ENCODE measurements at places on chromosomes 5 and 9.
A peak's percentile ranks its signal among the peaks of the same experiment; 100 is the strongest.

DNA sequence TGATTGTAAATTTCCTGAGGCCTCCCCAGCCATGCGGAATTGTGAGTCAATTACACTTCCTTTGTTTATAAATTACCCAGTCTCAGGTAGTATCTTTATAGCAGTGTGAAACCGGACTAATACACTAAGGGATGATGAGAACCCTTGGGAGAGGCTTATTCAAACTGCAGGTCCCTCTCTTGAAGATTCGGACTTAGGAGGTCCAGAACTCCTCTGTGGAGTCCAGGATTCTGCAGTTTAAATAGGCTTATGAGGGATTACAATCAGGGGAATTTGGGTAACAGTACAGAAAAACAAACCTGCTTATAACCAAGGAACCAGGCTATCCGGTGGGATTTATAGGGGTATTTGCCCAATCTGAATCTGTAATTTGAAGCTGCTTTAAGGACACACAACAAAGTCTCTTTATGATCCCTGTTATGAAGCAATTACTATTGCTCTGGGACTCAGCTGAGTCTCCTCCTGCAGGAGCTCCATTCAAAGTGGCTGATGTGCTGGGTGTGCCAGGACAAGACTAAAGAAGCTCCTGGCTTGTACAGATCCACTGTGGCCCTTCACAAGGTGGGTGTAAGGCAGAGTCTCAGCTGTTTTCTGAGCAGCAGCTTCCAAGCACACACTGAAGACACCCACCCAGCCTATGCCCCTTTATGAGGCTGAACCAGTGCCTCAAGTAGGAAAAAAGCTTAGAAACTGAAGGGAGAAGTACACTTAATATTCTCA, 41.8 kb upstream of the LHFPL2 start:
- no peak for DNase-seq

DNA sequence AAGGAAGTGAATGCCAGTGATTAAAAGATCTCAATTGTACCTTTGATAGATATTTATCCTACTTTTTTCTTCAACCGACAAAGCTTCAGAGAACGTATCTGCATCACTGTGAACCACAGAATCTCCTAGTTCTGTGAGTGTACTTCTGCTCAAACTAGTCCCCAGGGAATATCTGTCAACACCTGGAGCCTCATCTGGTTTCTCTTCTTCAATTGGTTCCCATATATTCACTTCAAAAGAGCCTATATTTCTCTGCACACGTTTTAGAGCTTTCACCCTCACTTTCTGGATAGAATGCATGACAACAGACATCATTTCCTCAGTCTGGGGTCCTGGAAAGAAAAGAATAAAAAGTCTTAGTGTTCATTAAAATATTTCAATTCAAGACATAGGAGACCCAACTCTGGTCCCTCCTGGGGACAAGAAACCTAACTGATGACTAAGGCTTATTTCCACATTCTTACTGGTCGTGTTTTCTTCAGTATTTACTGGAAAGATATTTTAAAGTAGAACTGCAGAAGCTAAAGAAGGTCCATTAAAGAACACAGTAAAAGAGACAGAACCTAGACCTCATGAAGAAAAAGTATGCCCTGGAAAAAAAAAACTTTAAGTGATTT, 64.3 kb downstream of the CPLANE1 start:
- no peak for DNase-seq

DNA sequence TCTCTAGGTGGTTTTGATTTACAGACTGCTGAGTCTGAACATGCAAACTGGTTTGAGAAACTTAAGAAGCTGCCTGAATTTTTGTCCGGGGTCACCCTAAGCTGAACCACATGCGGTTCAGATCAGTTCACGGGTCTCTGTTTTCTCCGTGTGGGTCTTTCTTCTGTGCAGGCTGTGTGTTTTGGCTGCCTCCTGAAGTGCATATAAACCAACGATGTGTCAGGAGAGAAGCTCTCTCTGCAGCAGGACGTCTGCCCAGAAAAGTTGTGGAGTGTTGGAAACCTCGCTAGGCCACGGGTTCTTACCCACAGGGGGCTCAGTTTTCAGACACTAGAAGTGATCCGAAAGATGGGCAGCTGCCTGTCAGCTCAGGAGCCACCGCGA, 364.2 kb downstream of the IRX2 start:
- no peak for DNase-seq

- DNase-seq = peak; percentile 39
These were observed 448 bp downstream of the RELL2 start for GRCh38 chr5:141637123-141637766.

DNA sequence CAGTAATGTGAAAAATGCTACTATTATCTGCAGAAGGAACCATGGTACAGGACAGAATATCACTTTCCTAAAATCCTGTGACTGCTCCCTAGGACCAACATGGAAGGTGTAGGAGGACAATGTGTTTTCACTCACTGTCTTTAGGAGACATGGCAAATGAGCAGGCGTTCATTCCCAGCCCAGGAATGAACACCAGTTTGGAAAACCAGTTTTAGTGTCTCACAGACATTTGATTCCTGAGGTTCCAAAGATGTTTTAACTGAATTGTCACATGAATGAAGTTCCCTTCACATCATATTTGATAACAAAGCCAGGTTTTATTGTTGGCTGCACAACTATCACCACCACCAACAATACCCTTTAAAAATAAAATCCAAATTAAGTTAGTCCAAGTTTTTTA, 178.2 kb downstream of the ENC1 start:
- no peak for DNase-seq

- no peak for DNase-seq
These were observed 16.6 kb downstream of the ZFP62 start for GRCh38 chr5:180844432-180844831.

DNA sequence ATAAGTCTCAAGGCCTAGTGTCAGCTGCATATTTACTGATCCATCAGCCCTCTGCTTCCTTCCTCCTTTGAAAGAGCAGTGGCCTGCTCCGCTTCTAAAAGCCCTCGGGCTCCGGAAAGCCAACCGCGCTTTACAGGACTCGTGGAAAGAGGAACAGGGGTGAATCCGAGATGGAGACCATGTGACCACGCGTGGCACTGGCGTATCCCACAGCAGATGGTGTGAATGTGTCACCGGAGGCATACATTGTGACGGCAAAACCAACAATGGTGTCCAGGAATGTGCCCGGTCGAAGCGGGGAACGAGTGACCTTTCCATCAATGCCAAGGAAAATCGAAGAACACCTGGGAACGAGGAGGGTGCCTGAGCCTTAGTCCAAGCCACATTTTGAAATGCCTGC, 484.6 kb downstream of the SPATA31A7 start:
- no peak for DNase-seq

DNA sequence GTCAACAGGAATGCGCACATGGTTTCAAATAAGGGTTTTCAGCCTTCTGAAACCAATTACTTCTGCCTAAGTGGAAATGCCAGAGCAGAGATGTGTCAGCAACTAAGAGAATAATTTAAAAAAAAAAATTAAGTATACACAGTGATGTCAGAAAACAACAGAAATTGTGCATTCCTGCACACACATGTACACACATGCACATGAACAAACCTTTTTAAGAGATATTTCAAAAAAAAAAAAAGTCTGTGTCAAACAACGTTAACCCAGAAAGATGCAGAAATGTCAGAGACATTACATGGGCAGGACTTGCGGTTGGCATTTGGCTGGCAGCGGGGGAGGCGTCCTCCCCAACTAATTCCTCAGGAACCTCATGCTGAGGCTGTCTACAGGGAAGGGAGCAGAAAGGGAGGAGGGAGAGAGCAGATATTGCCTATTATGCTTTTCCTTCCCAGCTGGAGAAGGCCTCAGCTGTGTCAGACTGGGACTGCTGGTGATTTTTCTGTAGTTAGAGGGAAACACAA, 536.9 kb upstream of the WWC1 start:
- DNase-seq = no peak

DNA sequence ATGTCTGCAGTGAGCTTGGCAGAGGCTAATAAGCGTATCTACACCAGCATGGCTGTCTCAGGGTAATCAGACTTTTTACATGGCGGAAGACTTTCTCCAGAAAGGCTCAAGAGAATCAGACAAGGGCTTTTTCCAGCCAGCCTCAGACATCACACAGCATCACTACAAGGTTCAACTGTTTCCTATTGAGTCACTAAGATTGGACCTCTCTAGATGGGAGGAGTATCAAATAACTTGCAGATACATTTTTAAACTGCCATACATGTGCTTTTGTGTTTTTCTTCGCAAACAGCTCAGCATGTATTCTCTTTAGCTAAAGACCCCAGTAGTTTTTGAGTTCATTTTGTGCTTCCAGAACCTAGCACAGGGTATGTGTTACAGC, 22.9 kb upstream of the PIK3R1 start:
- DNase-seq = no peak

GRCh38 chr9:109556061-109556460, 58.0 kb upstream of the PTPN3 start:
- no peak for DNase-seq

DNA sequence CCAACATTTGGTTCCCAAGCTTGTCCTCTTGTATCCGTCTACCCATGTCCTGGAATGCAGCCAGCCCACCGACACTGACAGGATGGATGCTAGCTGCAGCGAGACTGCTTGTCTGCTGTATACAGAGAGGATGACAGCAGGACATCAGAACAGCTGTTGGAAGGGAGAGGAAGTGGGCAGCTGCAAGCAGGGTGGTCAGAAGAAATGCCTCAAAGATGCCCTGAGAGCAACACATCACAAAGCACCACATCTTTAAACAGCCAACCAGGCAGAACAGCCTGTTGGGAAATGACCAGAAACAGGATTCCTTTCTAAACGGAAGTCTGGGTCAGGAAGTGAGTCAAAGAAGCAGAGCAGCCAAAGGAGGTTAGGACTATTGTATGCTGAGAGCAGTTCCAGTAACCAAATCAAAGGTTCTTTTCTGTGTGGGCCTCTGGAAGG, 219.1 kb downstream of the NDUFS4 start:
- no peak for DNase-seq

DNA sequence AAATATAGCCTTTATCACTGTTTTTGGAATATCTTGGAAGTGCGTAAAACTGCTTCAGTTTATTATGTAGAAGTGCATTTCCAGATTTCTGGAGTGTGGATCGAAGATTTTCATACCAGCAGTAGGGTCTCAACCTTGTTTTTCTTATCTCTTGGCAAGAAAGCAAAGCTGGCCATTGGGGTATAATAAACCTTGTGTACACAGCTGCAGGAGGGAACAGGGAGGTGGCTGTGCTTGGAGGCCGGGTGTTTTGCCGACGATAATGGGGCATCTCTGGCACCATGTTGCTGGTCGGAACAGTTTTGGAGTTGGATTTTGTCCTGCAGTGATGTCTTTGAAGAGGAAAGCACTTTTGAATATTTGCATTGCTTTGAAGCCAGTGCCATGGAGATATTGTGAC, 308.8 kb upstream of the DMRT1 start:
- peak; percentile 36 for DNase-seq

GRCh38 chr5:1294206-1294834, 548 bp downstream of the TERT start:
- no peak for DNase-seq

DNA sequence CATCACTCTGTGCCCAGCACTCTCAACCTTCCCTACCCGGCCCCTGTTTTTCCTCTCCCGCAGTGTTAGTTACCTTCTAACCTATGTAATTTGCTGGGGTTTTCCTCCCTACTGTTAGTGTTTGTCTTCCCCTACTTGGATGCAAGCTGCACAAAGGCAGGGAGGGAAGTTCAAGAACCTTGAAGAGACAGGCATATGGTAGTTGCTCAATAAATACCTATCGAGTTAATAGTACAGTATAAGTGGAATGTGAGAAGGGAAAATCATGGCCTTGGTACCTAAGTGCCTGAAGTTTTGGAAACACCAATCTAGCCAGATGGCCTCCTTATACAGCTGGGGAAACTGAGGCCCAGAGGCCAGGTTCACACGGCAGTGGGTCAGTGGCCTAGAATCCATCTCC, 24.2 kb downstream of the PDGFRB start:
- DNase-seq = no peak

GRCh38 chr9:77933019-77933418, 98.6 kb downstream of the GNAQ start:
- no peak for DNase-seq

DNA sequence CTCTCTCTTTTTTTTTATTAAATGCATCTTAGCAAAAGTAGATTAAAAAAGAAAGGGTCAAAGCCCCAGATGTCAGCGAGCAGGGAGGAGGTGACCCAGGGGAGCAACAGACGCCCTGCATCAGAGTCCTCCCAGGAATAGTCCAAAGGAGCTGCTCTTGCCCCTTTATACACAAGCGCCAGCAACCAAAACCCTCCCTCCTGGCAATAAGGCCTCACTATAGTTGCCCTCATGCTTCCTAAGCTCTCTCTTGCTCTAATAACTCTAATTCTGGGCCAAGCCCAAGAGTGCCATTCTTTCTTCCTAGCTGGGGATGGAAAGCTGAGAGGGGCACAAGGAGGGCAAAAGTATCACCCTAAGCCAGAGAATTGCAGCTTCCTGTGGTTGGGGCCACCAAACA, 26.3 kb downstream of the PCDHGC5 start:
- no peak for DNase-seq

DNA sequence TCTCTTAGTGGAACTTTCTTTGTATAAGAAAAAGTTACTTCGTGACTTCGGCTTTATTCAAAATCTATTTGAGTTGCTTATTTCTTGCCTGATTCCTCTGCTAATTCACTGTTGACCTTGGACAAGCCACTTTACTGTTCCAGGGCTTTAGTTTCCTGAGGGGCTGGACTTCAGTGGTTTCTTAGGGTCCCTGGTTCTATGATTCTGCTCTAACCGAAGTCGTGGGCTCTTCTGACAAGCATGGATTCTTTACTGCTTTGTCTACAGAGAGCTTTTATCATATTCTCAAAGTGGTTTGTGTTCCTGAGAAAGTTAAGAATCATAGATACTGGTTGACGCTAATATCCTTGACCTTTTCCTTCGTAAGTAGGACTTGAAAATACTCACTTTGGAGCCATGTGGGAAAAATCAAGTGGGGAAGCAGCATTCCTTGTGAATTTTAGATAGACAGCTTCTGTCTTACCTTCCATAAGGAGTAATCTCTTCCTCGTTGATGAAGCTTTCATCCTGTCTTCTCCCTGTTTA, 21.1 kb downstream of the EXOSC2 start:
- no peak for DNase-seq

- no peak for DNase-seq
These were observed 269.6 kb downstream of the ARL15 start for GRCh38 chr5:54040804-54041203.

GRCh38 chr5:139855946-139856540, 60.4 kb downstream of the PSD2 start:
- DNase-seq = no peak

GRCh38 chr5:55993013-55993412, 1.8 kb downstream of the IL6ST start:
- DNase-seq = no peak

GRCh38 chr5:78095125-78095524, 199.4 kb downstream of the AP3B1 start:
- no peak for DNase-seq

- no peak for DNase-seq
These were observed 275.8 kb upstream of the ADRA1B start for GRCh38 chr5:159640446-159640845.

- no peak for DNase-seq
These were observed 167.0 kb downstream of the CRB2 start for GRCh38 chr9:123523001-123523400.
